ENCODE measurements at places on chromosomes 4 and X. TPM values are rescaled to one million over a fixed set of nuclear protein-coding genes. Genes with fewer than 3 reads are reported as not detected.

- DNase-seq, result no peak
Observed at GRCh38 chrX:39372115-39372514, 570.9 kb downstream of the MID1IP1 start.

GRCh38 chrX:97159916-97160800 lies 276.4 kb downstream of the RPA4 start:
- DNase-seq, result no peak

DNA sequence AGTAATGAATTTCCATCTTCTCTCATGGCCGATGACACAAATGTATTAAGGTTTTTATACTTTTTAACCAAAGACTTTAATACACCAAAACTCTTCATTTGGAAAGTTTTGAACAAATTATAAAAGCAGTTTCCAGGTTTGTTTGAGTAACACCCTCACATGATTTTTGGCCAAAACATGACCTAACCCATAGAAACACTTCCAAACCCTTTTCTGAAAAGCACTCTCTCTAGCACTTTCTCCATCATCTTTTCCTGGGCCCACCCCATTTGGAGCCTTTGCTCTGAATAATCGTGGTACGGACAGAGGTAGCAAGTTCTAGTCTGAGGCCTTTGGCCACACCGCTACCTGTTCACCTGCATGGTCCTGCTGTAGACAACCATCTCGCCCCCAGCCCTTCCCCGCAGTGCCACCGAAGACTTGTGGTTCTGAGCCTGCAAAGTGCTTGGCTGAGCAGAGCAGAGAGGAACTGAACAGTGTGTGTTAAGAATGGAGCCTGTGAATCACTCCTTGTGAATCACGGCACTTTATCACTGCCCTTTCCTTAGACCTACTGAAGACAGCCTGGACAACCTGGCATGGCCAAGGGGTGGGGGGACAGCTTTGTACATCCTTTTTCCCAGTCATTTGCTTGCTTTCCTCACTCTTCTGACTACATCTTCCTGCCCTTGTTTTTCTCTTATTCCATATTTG lies 181.8 kb downstream of the PTTG2 start:
- peak; percentile 86 for DNase-seq

MORC4 gene
- total RNA-seq, result 33.1 TPM

- DNase-seq, result peak; percentile 48
Observed at GRCh38 chr4:80240976-80241375, 25.5 kb upstream of the FGF5 start.

SCRG1 gene
- total RNA-seq, result under 0.01 TPM

DNA sequence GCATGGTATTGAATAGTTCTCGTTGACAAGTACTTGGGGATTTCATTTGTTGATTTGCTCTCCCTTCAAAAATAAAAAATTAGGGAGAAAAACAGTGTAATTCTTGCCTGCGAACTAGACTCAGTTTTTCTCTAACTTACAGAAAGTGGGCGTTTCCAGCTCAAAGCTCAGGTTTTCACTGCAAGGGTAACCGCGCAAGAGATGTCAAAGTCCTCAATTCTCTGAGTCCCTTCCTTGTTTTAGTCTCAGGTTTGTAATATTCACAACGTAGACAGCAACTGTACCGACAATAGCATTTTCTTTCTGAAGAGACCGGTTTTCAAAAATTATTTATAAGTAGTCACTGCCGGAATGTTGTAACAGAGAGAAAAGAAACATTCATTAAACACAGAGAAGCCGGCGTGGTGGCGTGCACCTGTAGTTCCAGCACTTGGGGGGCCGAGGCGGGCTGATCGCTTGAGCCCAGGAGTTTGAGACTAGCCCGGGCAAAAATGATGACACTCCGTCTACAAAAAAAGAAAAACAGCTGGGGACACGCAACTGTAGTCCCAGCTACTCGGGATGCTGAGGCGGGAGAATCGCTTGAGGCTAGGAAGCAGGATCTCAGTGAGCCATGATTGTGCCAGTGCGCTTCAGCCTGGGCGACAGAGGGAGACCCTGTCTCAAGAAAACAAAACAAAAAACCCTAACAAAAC lies 774 bp downstream of the ZCCHC4 start:
- DNase-seq, result no peak

GRCh38 chr4:82753725-82754410 lies 44.7 kb downstream of the SCD5 start:
- peak; percentile 28 for DNase-seq

IL9R gene
- total RNA-seq, result not detected

PAPSS1 gene
- 82.8 TPM for total RNA-seq

NXF2 gene
- total RNA-seq, result not detected

DNA sequence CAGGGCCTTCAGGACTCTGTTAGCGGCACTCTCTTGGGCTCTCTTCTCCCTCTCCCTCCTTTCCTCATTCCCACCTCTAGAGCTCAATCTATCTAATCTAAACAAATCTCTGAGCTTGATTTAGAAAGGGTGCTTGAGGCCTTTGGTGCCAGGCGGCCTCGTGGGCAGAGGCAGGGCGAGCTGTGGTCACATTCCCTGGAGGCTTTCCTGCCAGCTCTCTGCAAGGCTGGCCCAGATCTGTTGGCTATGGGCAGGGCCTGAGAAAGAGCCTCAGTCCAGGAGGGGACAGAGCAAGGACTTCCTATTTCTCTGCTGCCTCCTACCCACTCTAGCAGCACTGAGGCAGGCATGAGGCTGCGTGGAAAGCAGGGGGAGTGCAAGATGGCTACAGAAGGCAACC lies 38.6 kb downstream of the PJA1 start:
- no peak for DNase-seq
